ENCODE measurements at places on chromosomes 6 and 20. TPM values are rescaled to one million over a fixed set of nuclear protein-coding genes. Genes with fewer than 3 reads are reported as not detected.

The OTOR gene
- not detected for total RNA-seq

The CRIP3 gene
- 2.9 TPM for total RNA-seq

The SAPCD1 gene
- total RNA-seq: 13.2 TPM

The MYLK4 gene
- total RNA-seq: 0.05 TPM

Data from activated CD4-positive, alpha-beta memory T cell treated with anti-CD3 and anti-CD28 coated beads for 36 hours (primary cell).